Stimulated activated CD4-positive, alpha-beta T cell treated with anti-CD3 and anti-CD28 coated beads, Interleukin-12 subunit alpha, Interleukin-12 subunit beta, amount 100 ng/mL, for 24 hours (primary cell): ENCODE measurements at places on chromosomes 1 and 21.

DNA sequence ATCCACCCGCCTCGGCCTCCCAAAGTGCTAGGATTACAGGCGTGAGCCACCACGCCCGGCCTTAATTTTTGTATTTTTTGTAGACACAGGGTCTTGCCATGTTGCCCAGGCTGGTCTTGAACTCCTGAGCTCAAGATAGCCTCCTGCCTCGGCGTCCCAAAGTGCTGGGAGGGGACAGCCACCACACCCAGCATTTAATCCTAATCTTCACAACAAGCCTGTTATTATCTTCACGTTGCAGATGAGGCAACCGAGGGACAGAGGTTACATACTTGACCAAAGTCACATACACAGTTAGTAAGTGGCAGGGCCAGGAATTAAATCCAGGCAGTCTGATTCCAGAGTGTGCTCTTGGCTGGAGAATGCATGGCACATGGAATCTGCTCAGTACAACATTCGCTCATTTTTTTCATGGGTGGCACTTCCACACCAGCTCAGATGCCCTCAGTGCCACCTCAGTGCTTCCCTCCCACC, 4.8 kb upstream of the GPR37L1 start:
- DNase-seq: no peak

DNA sequence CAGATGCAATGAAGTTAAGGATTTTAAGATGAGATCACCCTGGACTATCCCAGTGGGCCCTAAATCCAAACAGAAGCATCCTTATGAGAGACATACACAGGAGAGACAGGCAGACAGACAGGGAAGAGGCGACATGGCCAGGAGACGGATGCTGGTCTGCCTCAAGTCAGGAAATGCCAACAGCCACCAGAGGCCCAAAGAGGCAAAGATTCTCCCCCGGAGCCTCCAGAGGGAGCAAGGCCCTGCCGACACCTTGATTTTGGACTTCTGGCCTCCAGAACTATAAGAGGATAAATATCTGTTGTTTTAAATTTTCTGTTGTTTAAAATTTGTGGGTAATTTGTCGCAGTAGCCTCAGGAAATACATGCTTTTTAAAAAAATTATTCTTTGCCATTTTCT, 116.4 kb downstream of the GLIS1 start:
- no peak for DNase-seq

DNA sequence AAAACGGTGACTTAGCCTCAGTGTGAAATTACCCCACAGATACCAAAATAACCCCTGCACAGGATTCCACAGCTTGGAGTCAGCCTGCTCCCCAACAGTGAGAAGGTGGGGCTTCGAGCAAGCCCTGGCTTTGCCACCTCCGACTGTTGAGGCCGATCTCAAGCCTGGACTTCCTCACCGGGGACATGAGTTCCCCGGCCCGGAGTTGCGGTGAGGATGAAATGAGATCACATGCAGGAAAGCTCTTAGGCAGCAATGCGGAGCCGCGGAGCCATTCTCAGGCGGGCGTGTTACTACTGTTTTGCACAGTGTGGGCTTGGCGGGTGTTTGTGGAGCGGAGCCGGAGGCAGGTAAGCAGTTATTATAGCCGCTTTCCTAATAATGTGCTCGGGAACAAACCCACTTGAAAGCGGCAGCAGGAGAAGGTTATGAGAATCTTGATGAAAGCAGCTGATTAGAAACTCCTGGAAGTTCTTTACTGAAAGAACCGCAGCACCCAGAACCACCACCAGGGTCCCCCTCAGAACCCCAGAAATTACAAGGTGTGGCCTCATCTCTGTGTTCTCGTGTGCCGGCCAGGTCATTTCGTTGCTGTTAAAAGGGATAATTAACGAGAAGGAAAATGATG, 3.9 kb upstream of the CLSTN1 start:
- no peak for DNase-seq

DNA sequence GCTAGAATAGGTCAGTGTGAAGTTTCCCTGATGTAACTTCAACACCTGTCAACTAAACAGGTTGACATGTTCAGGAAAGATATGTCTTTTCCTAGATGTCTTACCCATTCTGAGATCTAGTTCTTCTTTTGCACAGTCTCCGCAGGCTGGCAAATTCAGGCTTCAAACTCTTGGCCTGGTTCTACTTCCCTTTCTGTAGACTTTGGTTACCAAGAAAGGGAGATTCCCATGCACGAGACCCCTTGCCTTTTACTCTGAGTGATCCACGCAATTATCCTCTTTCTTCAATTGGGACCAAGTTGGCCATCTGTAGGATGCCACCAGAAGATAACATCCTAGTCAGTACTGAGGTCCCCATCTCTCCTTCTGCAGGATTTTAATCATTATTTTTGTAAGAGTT, 2.0 kb downstream of the CFAP45 start:
- DNase-seq: no peak

DNA sequence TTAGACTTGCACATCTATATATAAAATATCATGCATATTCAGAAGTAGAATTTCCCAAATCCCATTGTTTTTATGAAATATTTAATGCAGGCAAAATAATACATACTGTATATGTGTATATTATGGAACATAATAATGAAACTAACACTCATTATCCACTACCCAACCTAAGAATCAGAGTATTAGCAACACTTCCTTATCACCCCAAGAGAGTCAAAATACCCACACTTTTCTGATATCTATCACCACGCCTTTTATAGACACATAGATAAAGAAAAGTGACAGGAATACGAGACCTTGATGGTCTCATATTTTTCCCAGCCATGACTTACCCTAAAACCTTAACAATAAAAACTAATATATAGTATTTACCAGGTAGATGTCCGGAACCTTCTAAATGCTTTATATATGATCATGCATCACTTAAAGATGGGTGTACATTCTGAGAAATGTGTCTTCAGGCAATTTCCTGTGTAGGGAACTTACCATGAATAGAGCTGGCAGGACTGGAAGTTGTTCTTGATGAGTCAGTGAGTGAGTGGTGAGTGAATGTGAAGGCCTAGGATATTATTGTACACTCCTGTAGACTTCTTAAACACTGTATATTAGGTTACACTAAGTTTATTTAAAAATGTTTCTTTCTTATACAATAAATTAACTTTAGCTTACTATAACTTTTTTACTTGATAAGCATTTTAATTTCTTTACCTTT, 45.5 kb downstream of the TNFSF4 start:
- DNase-seq: no peak
